Epithelial cell of prostate (primary cell): ENCODE measurements at places on chromosomes 7 and 10.
A peak's percentile ranks its signal among the peaks of the same experiment; 100 is the strongest.

GRCh38 chr7:129959471-129960203 lies 6.9 kb upstream of the UBE2H start:
- peak; percentile 34 for DNase-seq

GRCh38 chr7:113784316-113784715 lies 134.5 kb downstream of the PPP1R3A start:
- no peak for DNase-seq

GRCh38 chr7:151439855-151440798 lies at the start of gene CRYGN:
Gene CRYGN, minus strand, starts transcription at chr7:151440141. Its CDS starts 224 bp downstream, at chr7:151439917.
- DNase-seq = no peak

DNA sequence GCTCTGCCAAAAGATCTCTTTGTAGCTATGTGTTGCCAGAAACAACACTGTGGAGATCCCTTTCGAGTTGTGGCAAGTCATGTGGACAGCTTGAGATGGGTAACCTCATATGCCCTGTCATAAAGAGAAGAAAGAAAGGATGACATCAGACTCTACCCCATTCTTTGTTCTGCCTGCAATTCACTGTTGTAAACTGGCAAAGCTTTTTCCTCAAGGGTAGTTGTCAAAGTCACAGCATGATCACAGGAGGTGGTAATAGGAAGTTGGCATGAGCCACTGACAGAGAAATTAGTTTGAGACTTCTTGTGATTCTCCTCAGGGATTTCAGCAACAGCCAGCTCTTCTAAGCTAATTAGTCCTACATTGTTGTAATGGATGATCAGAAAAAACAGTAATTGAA lies 19.4 kb upstream of the MINDY3 start:
- DNase-seq = no peak

- no peak for DNase-seq
Observed at GRCh38 chr10:3990307-3990706, 205.3 kb upstream of the KLF6 start.

- DNase-seq = no peak
Observed at GRCh38 chr7:116259156-116259870, 49.0 kb downstream of the TES start.

DNA sequence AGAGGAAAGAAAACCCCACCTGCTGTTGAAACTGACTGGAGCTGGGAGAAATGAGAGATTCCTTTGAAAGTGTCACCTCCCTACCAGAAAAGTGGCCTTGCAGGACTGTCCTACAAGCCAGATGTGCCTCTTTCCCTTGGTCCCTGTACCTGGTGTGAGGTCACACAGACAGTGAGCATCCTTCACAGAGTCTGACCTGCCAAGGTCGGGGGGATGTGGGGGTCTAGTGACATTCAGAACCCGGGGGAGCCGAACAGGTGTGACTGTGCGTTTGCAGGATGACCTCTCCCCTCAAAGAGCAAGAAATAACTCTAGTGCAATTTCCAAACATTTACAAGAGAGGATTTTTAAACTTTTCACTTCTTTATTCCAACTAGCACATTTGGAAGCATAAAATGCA lies 93.4 kb upstream of the ZNF479 start:
- DNase-seq = no peak

- no peak for DNase-seq
Observed at GRCh38 chr7:95391761-95392160, 4.4 kb downstream of the PON3 start.

DNA sequence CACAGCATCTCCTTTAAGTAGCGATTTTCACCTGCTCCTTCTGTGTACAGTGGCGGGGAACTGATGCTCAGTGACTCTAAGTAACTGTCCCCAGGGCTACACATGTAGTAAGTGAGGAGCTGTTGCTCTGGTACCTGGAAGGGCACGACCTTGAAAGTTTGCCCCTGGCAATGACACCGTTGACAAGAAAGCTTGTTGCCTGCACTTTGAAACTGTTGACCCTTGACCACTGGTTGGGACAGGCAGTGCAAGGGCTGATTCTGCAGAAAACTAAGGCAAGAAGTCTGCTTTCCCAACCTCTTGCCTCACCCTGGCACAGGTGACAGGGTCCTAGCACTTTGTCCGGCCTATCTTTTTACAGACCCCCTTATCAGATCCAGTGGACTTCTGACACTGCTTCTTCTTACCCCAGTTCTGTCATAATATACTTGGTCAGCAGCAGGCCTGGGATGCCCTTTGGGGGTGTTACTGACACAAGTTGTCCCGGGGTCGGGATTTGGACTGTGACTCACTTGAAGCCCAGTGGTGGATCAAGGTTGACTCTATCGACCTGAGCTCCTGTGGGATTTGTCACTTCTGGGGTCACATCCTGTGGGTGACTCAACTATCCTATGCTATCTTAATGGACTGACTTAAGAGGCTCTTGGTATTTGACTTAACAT lies 5.8 kb downstream of the ACSL5 start:
- no peak for DNase-seq

GRCh38 chr10:123502983-123503382 lies 163.2 kb upstream of the GPR26 start:
- DNase-seq = no peak

DNA sequence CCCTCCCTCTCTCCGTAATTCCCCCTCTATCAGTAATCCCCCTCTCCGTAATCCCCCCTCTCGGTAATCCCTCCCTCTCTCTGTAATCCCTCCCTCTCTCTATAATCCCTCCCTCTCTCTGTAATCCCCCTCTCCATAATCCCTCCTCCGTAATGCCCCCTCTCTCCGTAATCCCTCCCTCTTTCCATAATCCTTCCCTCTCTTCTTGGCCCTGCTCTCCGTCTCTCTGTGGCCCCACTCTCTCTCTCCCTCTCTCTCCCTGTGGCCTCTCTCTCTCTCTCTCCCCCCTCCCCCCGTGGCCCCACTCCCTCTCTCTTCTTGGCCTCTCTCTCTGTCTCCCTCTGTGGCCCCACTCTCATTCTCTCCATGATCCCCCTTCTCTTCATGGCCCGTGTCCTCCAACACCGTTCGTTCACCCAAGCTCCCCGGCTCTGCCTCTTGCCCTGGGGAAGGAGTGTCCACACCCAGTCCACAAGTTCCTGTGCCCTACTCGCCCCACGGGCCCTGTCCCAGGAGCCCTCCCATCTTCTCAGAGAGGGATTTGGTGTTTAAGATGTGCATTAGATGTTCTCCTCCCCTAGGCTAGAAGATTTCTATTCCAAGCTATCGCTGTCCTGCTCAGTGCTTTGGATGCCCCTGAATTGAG lies 19.8 kb downstream of the SHH start:
- no peak for DNase-seq

- no peak for DNase-seq
Observed at GRCh38 chr10:114311023-114311422, 72.0 kb downstream of the VWA2 start.

DNA sequence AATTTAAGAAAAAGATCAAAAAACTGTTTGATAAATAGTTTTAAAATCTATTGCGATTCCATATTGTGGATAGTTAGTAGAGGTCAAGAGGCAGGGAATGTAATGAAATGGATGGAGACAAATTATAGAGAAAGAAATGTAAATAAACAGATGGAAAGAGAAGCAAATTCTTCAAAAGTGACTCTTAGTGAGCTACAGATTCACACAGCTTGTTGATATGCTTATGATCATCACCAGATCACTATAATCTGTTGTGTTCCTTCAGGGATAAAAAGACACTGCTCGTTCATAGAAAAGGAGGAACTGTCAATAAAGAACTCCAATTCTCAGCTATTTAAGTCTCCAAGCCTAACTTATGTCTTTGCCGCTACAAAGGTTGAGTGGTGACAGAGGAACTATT lies 251.4 kb upstream of the SEMA3C start:
- DNase-seq = no peak

GRCh38 chr7:381211-382042 lies 91.5 kb downstream of the FOXL3 start:
- no peak for DNase-seq

- DNase-seq = no peak
Observed at GRCh38 chr7:76121044-76121443, 73.1 kb downstream of the MDH2 start.

DNA sequence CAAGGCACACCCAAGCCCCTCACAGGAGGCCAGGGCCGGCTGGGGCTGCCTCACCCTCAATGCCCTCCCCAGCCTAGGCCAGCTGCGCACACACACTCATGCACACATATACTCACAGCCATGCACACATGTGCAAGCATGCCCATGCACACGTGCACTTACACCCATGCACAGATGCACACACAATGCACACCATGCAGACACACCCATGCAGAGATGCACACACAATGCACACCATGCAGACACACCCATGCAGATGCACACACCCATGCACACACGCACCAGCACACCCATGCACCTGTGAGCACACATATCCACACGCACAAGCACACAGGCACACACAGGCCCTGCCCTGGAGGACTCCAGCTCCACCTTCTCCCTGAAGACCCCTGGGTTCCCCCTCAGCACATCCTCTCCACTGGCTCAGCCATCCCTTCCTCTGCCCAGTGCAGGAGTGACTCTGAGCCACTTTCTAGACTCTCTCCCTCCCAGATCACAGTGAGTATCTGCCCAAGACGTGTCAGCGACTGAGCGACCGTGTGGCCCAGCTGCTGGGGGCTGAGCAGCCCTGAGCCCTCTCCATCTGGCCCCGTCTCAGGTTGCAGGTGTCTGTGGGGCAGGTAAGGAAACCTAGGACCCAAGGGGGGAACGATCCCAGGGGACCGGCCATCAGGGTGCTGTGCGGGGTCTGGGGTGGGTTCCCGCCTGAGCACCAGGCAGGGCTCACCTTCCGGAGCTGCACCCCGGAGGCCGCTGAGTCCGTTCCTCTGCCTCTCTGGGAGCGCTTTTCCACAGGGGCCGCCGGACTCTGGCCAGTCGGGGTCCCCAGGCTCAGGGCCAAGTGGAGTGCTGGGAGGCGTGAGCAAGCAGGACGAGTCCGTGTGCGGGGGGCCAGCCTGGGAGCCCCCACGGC lies 25.8 kb downstream of the AP5Z1 start:
- no peak for DNase-seq

DNA sequence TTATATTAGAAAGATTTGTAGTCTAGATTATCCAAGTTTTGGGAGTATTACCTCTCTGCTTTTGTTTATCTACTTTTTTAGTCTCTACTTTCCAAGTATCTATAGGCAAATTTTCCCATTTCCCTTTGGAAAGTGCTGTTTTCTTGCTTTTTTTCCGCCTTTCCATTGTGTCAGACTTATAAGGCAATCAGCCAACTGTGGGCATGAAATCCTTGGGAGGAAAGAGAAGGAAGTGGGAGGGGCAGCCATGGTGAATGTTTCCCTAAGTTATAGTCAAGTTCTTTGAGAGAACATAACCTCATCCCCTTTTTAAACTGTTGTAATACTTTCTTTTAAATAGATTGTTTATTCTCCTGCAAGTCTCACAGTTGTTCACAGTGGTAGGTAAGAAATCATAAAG lies 52.6 kb downstream of the PTEN start:
- no peak for DNase-seq

DNA sequence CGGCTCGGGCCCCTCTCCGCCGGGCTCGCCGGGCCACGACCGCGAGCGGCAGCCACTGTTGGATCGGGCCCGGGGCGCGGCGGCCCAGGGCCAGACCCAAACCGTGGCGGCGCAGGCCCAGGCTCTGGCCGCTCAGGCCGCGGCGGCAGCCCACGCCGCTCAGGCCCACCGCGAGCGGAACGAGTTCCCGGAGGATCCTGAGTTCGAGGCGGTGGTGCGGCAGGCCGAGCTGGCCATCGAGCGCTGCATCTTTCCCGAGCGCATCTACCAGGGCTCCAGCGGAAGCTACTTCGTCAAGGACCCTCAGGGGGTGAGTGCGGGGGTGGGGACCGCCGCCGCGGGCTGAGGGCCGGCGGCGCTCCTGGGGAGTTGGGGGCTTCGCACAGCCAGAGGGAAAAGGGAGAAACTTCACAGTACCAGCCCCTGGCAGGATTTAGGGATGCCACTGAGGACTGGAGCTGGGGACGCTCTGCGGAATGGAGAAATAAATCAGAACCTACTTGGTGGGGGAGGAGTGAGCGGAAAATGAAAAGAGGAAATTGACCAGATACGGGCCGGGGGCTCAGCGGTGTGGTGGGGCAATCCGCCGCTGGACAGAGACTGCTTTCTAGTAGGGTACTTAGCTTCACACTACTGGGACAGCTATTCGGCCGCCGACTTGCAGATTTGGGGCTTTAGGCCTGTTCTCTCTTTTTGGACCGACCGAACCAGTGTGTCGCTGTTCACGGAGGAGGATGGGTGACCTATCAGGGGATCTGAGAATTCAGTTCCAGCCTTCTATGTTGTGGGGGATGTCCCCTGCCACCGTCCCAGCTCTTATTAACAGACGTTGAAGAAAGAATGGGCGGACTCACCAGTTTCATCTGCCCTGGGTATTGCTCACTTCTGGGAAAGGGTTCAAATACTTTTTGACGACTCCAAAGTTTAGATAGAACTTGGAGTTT lies 669 bp downstream of the PI4K2A start:
- no peak for DNase-seq

DNA sequence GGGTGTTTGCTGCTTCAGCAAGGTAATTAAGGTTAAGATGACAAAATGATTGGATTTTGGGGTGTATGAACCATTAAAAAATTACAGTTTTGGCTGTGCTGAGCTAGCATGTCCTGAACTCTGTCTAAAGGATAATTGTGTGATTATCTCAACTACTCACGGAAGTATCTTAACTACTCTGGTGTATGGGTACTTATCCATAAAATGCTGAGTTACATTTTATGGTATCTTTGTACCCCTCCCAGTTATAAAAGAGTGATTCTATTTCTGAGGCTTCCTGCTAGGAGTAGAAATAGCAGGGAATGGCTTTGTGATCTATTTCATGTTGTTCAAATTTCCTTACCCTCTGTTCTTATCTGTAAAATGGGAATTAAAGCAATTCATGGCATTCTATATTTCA lies 22.6 kb downstream of the CYP2C18 start:
- DNase-seq = no peak

DNA sequence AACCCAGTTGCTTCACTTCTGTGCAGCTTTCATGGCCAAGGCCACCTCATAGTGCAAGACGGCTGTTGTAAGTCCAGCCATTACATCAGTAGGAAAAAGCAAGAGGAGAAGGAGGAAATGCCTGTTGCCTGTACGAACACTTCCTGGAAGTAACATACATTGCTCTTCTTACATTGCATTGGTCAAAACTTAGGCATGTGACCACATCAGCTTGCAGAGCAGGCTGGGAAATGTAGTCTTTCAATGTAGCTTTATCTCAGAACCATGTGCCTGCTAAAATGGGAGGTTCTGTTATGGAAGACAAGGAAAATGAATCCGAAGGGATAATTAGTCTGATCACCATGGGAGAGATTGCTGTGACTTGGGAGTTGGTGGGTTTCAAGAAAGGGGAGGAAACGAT lies 4.3 kb downstream of the SLC29A3 start:
- no peak for DNase-seq

DNA sequence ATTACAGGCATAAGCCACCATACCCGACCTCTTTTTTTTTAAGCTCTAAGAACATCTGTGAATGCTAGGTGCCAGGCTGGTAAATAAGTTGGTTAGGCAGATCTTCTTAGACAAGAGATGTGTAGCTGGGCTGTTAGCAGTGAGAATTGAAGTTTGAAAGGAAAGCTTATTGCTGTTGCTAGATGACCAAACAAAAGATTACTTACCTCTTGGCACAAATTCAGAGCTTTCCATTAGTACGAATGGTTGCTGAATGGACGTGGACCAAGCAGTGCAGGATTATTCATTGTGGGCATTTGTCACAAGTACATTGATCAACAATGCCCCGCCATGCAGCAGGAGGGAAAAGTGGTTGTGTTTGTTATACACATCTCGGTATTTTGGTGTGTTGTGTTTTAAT lies 131.2 kb downstream of the GFRA1 start:
- no peak for DNase-seq

GRCh38 chr10:111297351-111297848 lies 220.6 kb downstream of the ADRA2A start:
- no peak for DNase-seq
